Stimulated activated CD8-positive, alpha-beta memory T cell treated with anti-CD3 and anti-CD28 coated beads, Interleukin-4, amount 100 ng/mL, for 4 hours (primary cell): ENCODE measurements at places on chromosomes 5 and 9.

- DNase-seq = no peak
These were observed 6.1 kb downstream of the RPS14 start for GRCh38 chr5:150443242-150444075.

DNA sequence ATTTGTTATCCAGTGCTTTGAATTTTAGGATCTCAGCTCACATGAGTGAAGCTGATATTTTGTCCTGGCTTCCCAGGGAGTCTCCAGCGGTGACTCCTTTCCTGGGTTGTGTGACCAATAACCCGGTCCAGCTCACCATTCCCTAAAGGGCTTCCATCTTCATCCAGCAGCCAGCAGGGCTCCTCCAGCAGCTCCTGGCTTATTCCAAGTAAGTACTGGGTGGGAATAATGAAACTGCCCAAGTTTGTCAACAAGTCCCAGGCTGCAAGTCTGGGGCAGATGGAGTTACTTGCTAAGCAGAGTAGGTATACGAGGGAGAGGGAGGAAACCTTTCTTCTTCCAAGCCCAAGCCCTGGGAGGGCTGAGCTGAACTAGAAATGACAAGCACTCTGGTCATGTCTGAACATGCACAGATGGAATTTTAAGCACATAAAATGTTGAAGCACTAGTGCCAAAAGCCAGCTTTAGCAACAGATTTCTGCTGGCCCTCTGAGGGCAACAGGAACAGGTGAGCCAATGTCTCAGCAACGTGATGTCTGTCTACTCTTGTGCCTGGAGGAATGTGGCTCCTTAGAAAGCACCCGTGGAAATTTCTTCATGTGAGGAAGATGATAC is 153.7 kb upstream of the DAPK1 start:
- no peak for DNase-seq

DNA sequence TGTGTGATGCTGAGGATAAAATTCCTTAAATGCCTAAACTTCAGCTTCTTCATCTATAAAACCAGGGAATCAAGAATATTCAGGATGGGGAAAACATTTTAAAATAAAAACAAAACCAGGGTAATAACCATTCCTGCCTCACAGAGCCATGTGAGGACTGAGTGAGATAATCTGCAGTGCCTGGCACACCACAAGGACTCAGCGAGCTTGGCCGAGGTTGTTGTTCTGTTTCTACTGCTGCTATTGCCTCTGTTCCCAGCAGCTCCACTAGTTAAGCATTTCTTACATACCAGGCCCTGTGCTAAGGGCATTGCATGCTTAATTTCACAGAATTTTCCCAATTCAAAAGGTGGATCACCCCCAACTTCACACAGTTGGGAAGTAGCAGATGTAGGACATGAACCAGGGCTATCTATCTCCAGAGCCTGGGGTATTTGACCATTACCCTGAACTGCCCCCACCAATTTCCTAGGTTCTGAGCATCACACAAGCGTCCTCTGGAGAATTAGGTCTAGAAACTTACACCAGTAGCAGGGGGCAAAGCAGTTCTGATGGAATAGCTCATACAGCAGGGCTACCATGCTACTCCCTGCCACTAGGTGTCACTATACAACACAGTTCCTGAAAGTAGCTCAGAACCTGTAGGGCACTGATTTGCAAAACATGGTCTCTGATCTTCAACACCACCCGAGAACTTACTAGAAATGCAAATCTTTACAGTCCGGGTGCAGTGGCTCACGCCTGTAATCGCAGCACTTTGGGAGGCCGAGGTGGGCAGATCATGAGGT is 74.3 kb downstream of the LRSAM1 start:
- DNase-seq = no peak

GRCh38 chr5:158120760-158121159 is 261.8 kb upstream of the CLINT1 start:
- DNase-seq = no peak

DNA sequence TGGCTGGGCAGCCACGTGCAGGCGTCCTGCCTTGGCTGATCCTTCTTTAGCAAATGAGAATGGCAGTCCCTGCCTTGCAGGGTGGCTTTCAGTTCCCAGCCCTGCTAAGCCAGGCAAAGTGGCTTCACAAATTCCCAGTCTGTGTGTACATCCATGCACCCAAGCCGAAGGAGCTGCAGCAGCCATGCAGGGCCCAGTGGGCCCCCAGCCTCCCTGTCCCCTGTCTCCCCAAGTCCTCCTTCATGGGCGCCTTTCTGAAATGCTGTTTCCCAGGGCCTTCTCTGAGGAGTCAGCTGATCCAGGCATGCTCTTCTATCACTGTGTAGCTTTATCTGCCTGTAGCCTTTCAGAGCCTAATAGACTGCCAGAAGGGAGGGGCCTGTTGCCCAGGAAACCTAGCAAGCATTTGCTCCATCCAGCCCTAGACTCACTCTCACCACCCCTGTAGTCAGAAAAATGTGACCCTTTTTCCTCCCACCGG is 47.4 kb upstream of the SHC3 start:
- no peak for DNase-seq

DNA sequence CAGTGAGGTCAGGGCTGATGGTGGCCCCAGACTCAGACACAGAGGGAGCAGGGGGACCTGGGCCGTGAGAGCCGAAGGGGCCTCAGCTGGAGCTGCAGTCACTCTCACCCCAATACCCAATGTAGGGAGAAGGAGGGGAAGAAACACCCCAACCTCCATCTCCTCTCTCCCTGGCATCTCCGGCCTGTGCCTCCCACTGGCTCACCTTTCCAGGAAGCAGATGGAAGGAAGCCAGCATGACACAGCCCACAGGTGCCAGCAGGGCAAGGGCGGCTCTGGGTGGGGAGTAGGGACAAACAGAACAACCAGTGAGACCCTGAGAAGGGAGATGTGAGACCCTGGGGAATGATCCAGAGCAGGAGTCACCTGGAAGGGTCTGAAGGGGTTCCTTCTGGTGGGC is 3.0 kb upstream of the CRB2 start:
- no peak for DNase-seq
